ENCODE measurements at places on chromosomes 7 and 10. TPM values are rescaled to one million over a fixed set of nuclear protein-coding genes. Genes with fewer than 3 reads are reported as not detected.

NEUROD6 gene
- total RNA-seq, result not detected

CFAP43 gene
- 4.0 TPM for total RNA-seq

GPNMB gene
- total RNA-seq, result 2.8 TPM

HTR5A gene
- total RNA-seq, result not detected

SPDYE16 gene
- total RNA-seq, result not detected

LIPF gene
- total RNA-seq, result not detected

MCM10 gene
- 43.1 TPM for total RNA-seq

CPN1 gene
- total RNA-seq, result 0.12 TPM

- DNase-seq, result no peak
- no peak overlapping the region for H3K27ac ChIP-seq
- no peak overlapping the region for H3K4me3 ChIP-seq
- no peaks in the 10 kb centered on the region for H3K4me1 ChIP-seq
- no peaks in the 10 kb centered on the region for H3K36me3 ChIP-seq
These were observed 19.8 kb upstream of the C10orf67 start for GRCh38 chr10:23364378-23364777.

- H3K4me1 ChIP-seq, result no peaks in the 10 kb centered on the region
- H3K36me3 ChIP-seq, result no peaks in the 10 kb centered on the region
- H3K27me3 ChIP-seq, result no peaks in the 10 kb centered on the region
- H3K4me3 ChIP-seq, result no peak overlapping the region
These were observed 68.1 kb downstream of the TNS3 start for GRCh38 chr7:47513741-47514241.

DNA sequence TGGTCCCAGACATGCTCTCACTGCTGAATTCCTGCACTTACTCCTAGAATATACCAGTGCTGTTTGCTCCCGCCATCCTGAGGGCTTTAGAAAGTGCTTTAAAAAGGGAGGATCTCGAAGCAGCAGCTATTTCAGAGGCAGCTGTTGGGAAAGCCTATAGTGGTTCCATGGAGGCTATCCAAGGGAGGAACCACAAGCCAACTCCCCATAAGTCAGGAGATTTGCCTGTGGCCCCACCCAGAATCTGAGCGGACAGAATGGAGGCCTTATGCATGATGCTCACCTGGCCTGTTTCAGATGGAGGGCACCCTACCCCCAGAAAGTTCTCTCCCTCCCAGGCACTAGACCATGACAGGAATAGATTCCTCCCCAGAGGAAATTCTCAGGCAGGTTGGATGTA lies 2.3 kb upstream of the KCNIP2 start:
- peaks cover 2% of the 10 kb centered on the region for H3K4me1 ChIP-seq
- no peaks in the 10 kb centered on the region for H3K36me3 ChIP-seq
- no peaks in the 10 kb centered on the region for H3K27me3 ChIP-seq
- no peak overlapping the region for H3K27ac ChIP-seq
- no peak for DNase-seq
- no peak overlapping the region for H3K4me3 ChIP-seq

DNA sequence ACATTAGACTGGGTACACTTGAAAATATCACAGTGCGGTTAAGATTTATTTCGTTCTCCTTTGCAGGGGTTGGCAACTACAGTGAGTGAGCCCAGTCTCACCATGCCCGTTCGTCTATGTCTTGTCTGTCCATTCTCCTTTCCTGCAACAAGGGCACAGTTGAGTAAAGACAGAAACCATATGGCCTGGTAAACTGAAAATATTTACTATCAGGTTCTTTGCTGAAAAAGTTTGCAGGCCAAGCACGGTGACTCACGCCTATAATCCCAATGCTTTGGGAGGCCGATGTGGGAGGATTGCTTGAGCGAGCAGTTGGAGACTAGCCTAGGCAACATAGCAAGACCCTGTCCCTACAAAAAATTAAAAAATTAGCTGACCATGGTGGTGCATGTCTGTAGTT lies 11.4 kb upstream of the KCTD7 start:
- no peak overlapping the region for H3K4me3 ChIP-seq
- H3K27ac ChIP-seq, result no peak overlapping the region
- no peaks in the 10 kb centered on the region for H3K36me3 ChIP-seq
- no peak for DNase-seq
- no peaks in the 10 kb centered on the region for H3K27me3 ChIP-seq

GRCh38 chr7:116512520-116513188 lies 12.2 kb upstream of the CAV1 start:
- H3K4me3 ChIP-seq, result peak overlapping the region; percentile 48
- H3K4me1 ChIP-seq, result peaks cover 82% of the 10 kb centered on the region
- DNase-seq, result no peak
- H3K27ac ChIP-seq, result peak overlapping the region; percentile 96
- peaks cover 7% of the 10 kb centered on the region for H3K36me3 ChIP-seq

- H3K4me3 ChIP-seq, result no peak overlapping the region
- no peaks in the 10 kb centered on the region for H3K27me3 ChIP-seq
- H3K36me3 ChIP-seq, result no peaks in the 10 kb centered on the region
- H3K27ac ChIP-seq, result no peak overlapping the region
These were observed 51.7 kb upstream of the PPIF start for GRCh38 chr10:79295563-79295962.
